ENCODE measurements at places on chromosomes 2 and 18.
A peak's percentile ranks its signal among the peaks of the same experiment; 100 is the strongest.

GRCh38 chr2:199851883-199852282 is 891 bp upstream of the FTCDNL1 start:
- no peak for DNase-seq

DNA sequence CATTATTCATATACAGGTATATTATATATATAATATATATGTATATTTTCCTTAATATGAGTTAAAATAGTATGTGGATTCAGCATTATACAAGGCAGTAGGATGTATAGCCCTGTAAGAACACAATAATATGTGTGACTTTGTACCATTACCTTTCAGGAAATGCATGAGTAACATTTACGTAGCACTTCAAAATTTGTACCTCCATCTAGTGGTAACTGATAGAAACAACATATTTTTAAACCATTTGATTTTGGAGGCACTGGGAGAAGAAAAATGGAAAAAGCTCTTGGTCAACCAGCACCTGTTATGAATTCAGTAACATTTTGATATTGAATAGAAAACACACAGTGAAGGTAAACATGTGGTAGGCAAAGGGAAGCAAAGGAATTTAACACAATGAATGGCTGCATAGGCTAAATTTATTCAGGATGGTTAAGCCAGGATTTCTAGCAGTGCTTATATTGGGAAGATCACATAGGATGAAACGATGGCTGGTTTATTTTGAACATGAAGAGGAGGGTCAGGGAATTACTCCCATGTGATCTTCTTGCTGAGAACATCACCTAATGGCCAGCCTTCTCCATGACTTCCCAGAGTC is 565.5 kb downstream of the CCDC85A start:
- DNase-seq: peak; percentile 40

- no peak for DNase-seq
Observed at GRCh38 chr18:75033516-75033915, 175.4 kb downstream of the PTGR3 start.

GRCh38 chr2:224038830-224039079 is 331 bp downstream of the SERPINE2 start:
- DNase-seq: no peak

DNA sequence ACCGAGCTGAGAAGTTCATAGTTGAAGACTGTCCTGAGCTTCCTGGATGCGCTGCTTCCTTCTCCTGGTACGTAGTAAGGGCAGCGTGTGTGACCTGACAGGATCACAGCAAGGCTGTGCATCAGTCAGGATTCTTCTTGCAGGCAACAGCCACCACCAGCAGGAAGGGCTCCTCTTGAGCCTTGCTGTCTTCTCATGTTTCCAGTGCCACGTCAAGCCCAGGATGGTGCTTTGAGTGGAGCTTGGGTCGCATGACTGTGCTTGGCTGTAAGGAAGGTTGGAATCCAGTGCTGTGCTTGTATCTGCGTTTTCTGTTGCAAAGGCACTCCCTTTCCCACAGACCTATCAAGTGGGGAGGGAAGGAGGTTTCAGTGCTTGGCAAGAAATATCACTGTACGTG is 194.3 kb downstream of the LDLRAD4 start:
- no peak for DNase-seq

- DNase-seq: peak; percentile 86
Observed at GRCh38 chr18:59874166-59874565, 25.6 kb upstream of the PMAIP1 start.

DNA sequence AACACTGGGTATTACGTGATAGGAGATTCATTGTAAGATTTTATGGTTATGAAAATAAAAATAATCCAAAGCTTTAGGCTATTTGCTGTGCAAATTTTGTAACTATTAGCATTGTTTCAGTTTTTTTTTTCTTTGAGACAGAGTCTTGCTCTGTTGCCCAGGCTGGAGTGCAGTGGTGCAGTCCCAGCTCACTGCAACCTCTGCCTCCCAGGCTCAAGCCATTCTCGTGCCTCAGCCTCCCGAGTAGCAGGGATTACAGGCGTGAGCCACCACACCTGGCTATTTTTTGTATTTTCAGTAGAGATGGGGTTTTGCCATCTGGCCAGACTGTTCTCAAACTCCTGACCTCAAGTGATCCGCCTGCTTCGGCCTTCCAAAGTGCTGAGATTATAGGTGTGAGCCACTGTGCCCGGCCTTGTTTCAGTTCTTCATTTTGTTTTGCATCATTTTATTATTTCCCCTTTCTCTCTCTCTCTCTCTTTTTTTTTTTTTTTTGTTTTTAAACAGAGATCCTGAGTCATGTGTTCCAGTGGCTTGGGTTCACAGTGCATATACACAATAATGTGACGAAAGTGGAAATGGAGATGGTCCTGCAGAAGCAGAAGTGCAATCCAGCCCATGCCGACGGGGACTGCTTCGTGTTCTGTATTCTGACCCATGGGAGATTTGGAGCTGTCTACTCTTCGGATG is 25.8 kb downstream of the CASP10 start:
- DNase-seq: no peak

GRCh38 chr2:187617120-187617519 is 62.9 kb upstream of the TFPI start:
- DNase-seq: no peak

- no peak for DNase-seq
Observed at GRCh38 chr2:102120701-102121159, 21.8 kb upstream of the IL1R1 start.

- no peak for DNase-seq
Observed at GRCh38 chr2:11129598-11130449, 25.4 kb upstream of the SLC66A3 start.

- DNase-seq: no peak
Observed at GRCh38 chr2:853203-853870, 97.3 kb upstream of the SNTG2 start.

- no peak for DNase-seq
Observed at GRCh38 chr18:52451851-52452250, 111.9 kb downstream of the DCC start.

GRCh38 chr2:241774419-241775222 is 2.0 kb upstream of the GAL3ST2 start:
- peak; percentile 90 for DNase-seq

GRCh38 chr2:111216811-111217652 is 96.3 kb downstream of the BCL2L11 start:
- DNase-seq: no peak

DNA sequence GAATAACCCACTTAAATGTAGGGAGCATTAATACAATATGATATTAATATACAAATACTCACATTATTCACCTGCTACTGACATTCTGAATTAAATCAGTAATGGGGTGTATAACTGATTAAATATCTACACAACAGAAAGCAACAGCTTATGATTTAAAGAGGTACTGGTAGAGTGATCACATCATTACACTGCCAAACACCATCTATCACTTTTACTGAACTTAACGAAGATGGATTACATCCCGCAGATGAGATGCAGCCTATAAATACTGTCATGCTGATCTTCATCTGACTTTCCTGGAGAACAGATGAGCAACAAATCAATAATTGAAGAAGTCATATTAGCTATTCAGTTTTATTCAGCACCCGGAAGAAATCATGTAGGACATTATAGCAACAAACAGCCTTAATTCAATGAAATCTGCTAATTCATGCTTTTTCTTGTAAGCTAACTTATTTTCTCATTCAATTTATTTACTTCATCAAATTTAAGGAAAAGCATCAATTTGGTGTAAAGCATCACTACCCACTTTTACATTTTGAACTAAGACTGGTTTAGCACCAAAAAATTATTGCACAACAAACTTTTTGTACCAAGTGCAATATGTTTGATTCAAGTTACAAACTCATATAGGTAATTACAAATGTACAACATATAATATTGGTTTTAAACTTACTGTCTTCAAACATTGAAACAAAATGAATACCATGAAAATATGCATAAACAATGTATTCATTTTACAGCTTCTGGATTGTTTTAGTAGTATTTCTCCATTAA is 1509.0 kb downstream of the LRP1B start:
- no peak for DNase-seq

DNA sequence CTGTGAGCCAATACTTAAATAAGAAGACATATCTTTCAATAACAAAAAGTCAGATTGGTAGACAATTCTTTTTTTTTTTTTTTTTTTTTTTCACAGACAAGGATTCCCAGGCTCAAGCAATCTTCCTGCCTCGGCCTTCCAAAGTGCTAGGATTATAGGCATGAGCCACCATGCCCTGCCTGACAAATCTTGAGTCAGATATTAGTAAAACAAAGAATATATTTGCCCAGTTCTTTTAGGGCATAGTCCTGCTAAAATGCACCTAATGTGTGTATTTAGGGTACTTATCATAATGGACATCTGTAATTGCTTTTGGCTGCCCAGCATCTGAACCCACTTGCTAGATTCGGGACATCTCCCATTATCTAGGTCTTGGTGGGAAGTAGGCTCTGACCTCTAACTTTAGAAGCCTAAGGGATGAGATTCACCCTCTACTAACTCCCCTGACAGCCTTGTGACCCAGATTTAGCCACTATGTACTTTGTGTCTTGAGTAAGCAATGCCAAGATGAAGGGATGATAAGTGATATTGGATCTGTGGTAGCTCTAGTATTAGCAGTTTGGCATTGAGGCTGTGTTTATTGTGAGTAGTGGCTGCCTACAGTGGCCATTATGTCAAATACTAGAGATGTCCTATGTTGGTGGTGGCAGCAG is 18.5 kb upstream of the PSME4 start:
- DNase-seq: no peak

DNA sequence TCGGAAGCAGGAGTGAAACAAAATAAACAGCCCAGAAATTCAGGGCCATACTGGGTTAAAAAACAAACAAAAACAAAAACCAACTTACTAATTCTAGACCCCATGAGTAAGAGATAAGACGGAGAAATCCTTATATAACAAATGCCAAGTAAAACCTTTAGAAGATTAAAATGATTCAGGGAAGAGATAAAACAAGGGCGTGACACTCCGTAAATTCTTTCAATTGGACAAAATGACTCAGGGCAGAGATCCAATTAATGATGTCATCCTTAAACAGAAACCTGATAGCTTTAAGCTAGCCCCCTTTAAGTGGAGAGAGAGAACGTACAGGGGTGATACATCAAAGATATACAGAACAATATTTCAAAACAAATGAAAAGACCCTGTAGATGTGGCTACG is 317.4 kb downstream of the NBAS start:
- no peak for DNase-seq

GRCh38 chr2:5908071-5908470 is 215.9 kb downstream of the SOX11 start:
- no peak for DNase-seq

DNA sequence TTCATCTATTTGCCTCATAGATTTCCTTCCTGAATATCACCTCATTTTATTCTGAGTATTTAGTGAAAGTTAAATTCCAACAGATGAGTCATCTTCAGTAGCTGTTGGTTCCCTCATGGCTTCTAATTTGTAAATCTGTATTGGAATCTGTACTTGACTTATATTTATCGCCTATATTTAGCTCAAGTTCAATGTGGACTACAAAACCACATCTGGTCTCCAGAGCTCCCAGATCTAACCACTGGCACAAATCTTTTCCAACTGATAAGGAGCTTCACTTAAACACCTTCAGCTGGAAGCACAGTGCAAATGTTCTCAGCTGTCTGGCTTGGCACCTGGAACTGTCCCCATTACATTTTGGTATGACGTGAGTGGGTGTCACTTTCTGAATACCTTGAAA is 82.8 kb upstream of the DSEL start:
- DNase-seq: peak; percentile 26

DNA sequence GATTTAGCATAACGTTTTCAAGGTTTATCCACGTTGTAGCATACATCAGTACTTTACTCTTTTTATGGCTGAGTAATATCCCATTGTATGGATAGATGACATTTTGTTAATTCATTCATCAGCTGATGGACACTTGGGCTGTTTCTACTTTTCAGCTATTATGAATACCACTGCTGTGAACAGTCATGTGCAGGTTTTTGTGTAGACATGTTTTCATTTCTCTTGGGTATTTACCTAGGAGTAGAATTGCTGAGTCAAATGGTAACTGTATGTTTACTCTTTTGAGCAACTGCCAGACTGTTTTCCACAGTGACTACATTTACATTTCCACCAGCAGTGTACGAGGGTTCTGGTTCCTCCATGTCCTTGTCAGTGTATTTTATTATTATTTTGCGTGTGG is 33.9 kb downstream of the COX7A2L start:
- DNase-seq: no peak

- DNase-seq: no peak
Observed at GRCh38 chr2:39145906-39146421, 25.1 kb upstream of the SOS1 start.

- no peak for DNase-seq
Observed at GRCh38 chr2:8225266-8225665, 456.6 kb upstream of the ID2 start.

DNA sequence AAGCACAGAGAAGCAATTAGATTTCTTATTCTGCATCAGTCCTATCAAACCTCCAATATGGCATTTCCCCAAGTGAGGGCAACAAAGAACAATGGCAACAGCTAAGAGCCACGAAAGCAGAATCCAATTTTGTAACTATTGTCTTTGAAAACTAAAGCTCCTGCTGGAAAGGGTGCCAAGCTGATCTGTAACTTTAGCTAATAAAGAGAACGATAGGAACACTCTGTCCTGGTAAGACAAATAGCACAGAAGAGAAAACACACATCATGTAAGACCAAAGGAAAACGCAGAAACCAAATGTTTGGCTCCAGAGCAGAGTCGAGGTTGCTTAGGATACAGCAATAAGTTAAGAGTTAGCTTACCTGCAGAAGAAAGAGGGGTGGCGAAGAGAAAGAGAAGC is 160.5 kb downstream of the STK39 start:
- DNase-seq: no peak

DNA sequence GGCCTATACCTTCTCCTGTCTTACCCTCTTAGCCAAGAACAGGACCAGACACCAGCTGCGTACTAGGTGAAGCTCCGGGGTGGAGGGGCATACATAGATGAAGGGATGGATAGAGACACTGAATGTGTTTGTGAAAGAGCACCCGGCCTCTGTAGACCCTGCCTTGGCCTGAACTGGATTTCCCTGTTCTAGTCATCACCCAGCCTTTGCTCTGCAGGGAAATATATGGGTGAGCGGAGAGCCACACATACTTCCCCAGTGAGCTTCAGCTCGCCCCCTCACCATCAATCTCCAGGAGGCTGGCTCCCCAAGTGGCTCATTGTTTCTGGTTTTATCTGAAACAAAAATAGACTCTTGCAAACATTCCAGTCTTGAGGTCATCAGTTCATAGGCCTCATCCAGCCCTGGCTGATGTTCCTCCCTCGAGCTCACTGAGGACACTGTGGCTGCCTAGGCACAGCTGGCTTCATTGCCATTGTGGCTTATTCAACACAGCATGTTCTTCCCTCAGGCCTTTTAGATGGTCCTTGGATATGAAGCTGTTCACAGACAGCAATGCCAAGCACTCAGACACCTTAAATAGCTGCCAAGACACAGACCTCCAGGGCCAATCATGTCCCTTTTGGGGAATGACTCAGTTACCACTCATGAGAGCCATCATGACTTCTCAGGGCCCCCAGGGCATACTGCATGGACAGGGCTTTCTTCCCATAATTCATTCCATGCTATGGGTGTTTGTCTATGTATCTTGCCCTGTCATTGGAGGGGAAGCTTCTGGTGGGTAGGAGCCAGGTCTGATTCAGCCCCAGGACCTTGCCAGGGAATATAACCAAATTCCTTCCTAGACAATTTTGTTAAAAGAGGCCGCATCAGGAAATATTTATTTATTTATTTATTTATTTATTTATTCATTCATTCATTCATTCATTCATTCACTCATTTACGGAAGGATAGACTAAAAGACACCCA is 82.4 kb downstream of the TTC32 start:
- DNase-seq: peak; percentile 89
